Breast epithelium (tissue), 4 donors: ENCODE measurements at places on chromosomes 12 and 14. TPM values are rescaled to one million over a fixed set of nuclear protein-coding genes. Genes with fewer than 3 reads are reported as not detected.

DNA sequence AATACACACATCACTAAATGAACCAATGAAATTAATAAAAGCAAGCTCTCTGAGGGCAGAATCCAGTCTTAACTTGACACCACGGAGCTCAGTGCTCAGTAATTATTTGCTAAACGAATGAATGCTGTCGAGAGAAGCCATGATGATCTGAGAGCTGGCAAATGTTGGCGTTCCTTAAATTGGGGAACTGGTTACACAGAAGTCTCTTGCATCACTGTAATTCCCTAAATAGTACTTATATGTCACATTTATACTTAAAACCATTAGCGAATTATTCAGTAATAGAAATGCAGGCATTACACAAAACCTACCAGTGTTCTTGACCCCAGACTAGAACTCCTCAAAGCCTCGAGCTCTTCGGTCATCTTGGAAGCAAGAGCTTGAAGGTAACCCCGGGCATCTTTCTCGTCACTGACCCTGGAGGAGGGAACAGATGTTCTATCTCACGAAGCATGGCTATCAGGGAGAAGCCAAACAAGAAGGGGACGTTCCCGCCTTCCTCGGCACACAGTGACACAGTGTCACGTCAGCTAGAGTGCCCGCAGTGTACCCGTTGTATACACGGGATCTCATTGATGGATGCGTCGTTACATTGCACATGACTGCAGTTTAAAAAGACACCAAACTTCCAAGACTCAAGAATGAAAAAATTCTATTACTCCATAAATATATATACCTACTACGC is 43.6 kb downstream of the AMN start:
- no peak for DNase-seq

- no peak for DNase-seq
These were observed 15.4 kb downstream of the CHGA start for GRCh38 chr14:92938235-92938875.

GRCh38 chr14:77099425-77100167 is 1.5 kb downstream of the CIPC start:
- no peak for DNase-seq

Gene TPPP2
- total RNA-seq, result not detected

Gene INSM2
- not detected for total RNA-seq
